NCI-H1417 treated with DMSO at 0.1 percent for 48 hours (cell line): ENCODE measurements at places on chromosomes 6 and 20.

- DNase-seq: no peak
Measured at GRCh38 chr20:41174782-41175181, 37.4 kb downstream of the PLCG1 start.

DNA sequence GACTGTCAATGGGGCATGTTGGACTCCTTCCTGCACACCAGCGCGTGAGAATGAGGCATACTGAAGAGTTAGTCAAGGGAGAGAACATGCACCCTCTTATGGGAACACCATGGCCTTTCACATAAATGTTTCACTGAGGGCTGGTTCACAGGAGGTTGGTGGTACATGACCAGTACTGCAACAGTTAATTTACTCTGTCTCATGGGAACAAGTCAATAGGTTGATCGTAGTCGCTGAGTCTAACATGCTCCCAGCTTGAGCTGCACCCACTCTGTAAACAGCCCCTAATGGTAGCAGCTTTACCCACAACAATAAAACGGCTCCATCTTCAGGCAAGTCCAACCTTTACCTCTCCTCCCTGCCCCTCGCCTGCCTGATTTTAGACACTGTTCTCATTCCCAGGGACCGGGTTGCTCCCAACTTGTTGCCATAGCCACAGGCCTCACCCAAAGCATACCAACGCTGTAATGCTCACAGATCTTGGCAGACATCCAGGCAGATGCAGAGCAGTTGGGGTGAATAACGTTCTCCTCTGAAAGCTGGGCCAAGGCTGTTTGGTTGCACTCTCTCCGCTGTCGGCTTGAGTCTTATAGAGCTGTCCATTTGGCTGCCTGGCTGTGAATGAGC, 111.3 kb downstream of the LY86 start:
- DNase-seq: peak; percentile 34

DNA sequence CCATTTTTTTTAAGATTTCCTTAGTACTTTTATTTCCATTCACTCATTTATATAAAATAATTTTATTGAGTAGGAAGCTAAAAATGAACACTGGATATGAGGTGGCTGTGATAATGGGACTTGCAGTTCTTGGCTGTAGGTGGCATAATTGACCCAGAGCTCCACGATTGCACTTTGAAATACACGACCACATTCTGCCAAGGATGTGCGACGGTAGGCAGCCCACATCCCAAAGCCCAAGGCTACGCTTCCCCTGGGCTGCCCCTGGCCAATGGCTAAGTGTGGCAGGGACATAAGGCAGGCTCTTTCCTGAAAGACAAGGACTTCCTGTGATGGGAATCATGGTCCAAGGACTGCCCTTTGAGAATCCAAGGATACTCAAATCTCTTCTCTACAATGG, 43.7 kb upstream of the ADTRP start:
- DNase-seq: no peak

- DNase-seq: no peak
Measured at GRCh38 chr6:136696238-136696637, 96.0 kb downstream of the MAP3K5 start.

DNA sequence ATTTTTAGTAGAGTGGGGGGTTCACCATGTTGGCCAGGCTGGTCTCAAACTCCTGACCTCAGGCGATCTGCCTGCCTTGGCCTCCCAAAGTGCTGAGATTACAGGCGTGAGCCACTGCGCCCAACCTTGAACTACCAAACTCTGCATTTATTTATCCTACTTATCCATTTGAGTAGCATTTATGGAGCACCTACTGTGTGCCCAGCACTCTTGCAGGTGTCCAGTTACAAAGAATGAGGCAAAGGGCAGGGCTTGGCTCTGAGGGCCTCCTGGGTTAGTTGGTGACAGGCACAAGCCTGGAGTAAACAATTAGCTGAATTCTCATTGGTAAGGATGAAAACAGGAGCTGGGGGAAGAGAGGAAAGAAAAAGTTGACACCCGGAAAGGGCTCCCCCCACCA, 93.4 kb upstream of the FOXP4 start:
- DNase-seq: no peak

DNA sequence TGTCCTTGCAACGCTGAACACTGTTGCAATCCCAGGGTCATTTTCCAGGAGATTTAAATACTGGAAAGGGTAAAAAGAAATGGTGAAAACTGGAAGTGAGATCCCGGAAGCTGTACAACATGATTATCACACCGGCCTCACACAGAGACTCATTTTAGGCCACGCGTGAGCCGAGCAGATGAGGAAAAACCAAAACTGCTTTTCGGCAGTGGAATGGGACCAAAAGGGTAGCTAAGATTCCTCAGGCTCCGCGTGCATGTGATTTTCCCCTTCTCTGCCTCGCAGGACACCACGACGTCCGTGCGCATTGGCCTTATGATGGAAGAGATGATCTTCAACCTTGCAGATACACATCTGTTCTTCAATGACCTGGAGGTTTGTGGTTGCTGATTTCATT, 213.7 kb downstream of the ZMYND8 start:
- no peak for DNase-seq

DNA sequence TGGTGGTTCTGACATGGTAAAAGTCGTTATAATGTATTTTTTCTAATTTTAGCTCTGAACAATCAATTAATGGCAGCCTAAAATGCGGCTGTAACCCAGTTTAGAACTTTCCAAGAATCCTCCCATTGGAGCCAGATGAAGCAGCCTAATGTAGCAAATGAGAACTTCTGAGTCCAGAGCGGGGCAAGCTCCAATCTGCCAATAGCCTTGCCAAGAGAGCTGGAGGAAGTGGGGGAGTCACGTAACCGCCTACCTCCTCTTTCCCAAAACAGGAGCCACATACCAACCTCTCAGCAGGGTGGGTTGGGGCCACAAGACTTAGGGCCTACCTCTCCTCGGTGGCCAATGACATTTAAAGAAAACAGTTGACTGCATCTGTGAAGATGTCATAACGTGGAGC, 230.6 kb downstream of the SOD2 start:
- no peak for DNase-seq

DNA sequence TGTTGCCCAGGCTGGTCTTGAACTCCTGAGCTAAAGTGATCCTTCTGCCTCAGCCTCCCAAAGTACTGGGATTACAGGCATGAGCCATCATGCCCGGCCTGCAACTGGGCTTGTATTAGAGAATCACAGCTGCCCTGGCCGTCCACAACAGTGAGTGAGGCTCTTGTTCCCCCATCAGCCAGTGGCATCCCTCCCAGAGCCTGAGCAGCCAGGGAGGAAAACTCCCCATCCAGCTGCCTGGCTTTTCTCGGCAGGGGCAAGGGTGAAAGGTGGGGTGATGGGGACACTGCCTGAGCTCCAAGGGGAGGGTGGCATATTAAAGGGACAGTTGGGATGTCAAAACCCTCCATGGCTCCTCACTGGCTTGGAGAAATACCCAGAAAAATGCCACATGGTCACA, 185.6 kb downstream of the NFATC2 start:
- DNase-seq: no peak

DNA sequence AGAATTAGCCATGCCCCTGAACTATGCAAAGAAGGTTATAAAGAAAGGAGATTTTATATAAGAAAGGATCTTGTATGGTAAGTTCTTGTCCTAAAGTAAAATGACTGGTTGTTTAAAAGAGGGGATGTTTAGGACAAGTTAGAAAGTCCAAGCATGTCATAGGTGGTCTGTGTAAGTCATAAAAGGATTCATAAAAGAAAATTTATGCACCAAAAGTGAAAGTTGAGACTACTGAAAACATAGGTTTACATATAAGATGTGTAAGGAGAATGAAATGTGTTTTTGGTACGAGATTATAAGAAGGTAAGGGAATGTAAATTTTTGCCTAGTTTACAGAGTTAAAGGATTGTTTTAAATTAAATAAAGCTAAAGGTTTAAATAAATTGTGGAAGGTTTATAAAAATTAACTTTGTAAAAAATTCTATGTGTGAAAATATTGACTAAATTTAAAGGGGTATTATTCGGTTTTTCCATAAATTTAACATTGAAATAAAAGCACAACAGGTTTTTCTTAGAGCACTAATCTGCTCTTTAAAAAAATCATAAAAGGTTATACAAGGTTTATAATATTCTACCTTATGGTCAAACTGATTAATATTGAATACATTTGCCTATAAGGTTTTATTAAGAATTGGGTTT, 93.6 kb upstream of the UST start:
- DNase-seq: no peak

DNA sequence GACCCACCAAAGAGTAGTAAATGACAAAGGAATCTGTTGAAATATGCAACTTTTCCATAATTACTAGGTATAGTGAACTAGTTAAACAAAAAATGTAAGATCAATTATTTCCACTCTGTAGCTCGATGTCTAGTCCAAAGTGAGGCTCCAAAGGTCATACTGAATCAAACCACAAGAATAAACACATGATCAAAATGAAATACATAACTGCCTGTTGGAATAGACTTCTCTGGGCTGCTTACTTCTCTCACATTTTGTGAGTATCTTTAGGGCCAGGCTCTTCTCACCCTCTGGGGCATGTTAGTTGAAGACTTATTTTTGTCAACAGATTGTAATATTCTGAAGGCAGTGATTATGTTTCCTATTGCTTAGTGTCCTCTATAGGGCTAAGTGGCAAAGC, 103.7 kb upstream of the TMEM170B start:
- no peak for DNase-seq

- DNase-seq: no peak
Measured at GRCh38 chr20:13739731-13740649, 44.7 kb downstream of the ESF1 start.
